ENCODE measurements at places on chromosomes 1 and 21.

DNA sequence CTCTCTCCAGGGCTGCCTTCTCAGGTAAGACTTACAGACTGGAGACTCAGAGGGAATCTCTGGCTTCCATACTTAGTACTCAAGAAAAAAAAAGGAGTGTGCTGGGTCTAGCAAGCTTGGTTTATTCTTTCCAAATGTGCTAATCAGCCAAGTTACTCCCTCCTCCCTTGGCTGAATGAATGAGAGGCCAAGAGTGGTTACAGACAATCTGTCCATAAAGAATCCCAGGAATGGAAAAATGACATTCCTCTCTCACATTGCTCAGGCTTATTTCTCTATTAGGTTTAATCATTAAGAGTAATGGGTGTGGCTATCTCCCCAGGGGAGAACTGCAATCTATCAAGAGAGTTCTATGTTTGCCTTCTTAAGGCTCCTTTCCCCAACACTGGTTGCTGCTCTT lies 547.3 kb upstream of the PLXNA2 start:
- DNase-seq: no peak

DNA sequence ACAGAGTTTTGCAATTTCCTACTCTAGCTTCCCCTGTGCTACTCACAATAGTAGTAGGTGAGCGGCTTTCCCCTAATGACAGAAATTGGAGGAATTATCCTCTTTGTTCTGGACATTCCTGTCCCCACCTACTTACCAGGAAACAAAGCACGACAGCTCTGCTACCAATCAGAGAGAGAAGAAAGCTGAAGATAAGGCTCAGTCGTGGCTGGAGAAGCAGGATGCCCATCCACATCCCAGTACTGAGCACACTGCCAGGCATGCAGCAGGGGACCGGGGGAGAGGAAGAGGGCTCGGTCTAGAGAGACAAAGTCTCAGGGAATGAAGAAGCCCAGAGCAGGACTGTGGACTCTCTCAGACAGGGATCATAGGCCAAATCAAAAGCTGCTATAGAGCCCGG lies 134.1 kb upstream of the KRTAP19-8 start:
- DNase-seq: no peak

DNA sequence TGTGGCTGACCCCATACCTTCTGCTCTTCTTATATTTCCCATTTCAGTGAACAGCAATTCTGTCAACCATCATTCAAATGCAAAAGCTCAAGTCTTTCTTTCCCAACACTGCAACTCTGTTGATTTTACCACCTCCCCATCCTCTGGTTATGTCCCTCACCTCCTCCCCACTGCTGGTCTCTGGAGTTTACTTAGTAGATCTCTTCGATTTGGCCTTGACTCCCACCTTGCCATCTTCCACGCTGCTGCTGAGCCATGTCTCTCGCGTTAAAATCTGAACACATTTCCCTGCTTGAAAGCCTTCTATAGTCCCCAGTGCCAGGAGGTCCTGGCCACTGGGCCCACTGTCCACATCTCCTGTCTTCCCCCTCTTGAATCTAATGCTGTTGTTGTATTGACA lies 125.5 kb downstream of the RUNX1 start:
- no peak for DNase-seq

- DNase-seq: no peak
Observed at GRCh38 chr1:12678350-12678749, 34.5 kb downstream of the AADACL4 start.

DNA sequence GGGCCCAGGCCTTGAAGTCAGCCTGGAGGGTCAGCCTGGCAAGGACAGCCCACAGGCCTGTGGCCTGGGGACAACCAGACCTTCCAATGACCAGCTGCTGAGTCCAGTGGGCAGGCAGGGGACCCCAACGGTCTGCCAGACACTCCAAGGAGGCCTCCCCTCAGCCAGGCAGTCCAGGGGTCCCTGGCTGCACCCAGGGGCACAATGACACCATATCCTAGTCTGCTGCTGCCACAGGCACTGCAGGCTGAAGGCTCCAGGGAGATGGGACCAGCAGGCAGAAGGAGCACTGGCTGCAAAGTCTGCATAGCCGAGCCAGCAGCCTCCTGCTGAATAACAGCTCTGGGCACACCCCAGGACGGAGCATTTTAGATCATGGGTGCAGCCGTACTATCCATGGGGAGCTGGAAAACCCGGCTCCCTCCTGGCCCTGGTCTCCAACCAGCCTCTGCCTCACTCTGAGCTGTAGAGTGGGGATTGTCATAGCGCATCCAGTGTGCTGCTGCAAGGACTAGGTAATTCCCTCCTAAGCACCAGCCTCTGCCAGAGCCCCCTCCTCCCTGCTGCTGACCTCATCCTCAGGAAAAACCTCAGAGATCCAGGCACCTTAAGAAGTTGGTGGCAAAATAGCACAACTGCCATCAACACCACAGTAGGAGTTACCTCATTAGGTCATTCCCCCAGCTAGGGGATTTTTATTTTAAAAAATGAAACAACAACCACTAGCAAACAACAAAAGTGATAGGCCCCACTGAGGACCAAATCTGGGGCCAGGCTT lies 4.8 kb upstream of the LAPTM5 start:
- DNase-seq: no peak

DNA sequence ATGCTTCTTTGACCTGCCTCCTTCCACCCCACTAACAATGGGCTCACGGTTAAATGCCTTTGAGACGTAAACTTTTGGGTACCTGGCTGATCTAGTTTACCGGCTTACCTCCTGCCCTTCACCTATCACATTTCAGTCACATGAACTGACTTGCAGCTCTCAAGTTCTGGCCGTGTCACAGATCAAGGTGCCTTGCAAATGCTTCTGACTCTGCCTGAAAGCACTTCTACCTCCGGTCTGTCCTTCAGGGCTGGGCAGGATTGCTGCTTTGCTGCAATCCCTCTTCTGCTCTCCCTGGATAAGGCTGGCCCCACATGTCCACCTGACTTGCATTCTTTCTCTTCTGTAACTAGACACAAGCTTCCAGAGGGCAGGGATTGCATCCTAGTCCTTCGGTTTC lies 69.0 kb downstream of the GRIK1 start:
- DNase-seq: no peak

DNA sequence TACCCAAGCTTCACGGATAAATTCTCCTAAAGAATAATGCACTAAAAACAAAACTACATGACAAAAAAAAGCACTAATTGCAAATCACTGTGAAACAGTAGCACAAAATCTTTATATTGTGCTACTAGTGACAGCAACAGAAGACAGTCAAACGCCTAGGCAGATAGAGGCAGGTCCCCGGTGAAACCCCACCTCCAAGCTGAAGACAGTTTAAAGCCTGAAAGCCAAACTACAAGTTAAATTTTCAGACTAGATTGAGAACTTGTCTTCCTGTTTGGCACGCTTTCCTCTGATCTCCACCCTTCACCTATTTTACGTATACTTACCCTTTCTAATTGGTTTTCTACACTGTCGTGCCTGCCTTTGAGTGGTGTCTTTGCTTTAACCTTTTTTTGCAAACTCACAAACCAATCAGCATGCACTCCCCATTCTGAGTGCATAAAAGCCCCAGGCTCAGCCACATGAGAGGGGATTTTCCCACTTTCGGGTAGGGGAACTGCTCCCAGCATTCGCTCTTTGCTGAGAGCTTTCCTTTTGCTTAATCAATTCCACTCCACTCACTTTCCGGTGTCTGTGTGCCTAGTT lies 3.6 kb upstream of the BACH1 start:
- DNase-seq: no peak

Data from HEK293T (cell line).